Stimulated activated CD8-positive, alpha-beta memory T cell treated with anti-CD3 and anti-CD28 coated beads, Interleukin-7, amount 100 ng/mL, for 48 hours (primary cell): ENCODE measurements at places on chromosomes 1 and 21.

DNA sequence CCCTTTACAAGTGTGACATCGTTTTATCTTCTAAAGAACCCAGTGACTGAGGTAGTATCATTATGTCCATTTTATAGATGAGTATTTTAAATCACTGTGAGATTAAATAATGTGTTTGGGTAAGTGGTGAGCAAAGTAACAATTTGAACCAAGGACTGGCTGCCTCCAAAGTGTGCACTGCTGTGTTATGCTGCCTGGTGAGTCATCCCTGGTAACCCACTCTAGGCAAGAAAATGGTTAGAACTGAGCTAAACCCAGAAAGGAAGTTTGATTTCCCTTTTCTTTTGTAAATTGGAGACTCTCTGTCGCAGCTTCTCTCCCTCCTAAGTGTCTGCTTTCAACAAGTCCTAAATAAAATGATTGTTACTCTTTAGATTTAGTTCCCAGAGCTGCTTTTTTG is 342.8 kb upstream of the KAZN start:
- no peak for DNase-seq

DNA sequence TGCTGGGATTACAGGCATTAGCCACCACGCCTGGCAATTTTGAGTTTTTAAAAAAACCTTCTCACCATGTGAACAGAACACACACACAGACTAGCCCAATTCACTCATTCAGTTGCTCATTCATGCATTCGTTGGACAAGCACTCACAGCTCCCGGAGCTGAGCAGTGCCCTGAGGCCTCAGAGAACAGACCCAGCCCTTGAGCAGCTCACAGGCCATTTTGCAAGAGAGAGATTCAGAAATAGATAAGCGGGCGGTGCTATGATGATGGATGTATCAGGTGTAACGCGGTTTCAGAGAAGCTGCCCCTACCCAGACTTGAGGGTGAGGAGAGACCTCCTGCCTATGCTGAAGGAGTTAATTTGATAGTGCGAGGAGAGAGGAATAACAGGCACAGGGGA is 18.6 kb downstream of the PTAFR start:
- DNase-seq, result no peak

GRCh38 chr21:42370894-42371654 is 4.7 kb upstream of the TFF1 start:
- no peak for DNase-seq

- no peak for DNase-seq
Observed at GRCh38 chr1:207316141-207316540, 5.3 kb upstream of the CD55 start.

GRCh38 chr1:27099135-27099586 is 55.8 kb downstream of the SLC9A1 start:
- DNase-seq, result no peak

- no peak for DNase-seq
Observed at GRCh38 chr1:30505853-30506252, 217.5 kb downstream of the MATN1 start.

- no peak for DNase-seq
Observed at GRCh38 chr1:205935869-205936268, 7.4 kb downstream of the SLC26A9 start.

DNA sequence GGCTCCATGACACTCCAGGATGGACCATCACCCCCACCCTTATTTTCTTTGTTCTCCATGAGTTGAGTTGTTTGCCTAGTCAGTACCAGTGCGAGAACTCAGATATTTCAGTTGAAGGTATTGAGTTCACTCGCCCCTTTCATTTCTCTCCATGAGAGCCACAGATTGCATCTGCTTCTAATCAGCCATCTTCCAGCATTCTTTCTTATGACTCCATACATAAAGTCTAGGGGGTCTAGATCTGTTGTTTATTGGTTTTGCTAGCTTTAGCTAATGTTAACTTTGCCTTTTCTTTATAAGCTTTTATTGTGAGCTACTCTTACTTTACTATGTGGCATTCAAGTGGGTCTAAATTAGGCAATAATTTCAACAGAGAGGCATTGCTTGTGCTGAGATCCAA is 71.6 kb upstream of the PDC start:
- DNase-seq, result no peak
